Skin of body (tissue), 3 donors: ENCODE measurements at places on chromosomes 7 and 10. TPM values are rescaled to one million over a fixed set of nuclear protein-coding genes. Genes with fewer than 3 reads are reported as not detected.

- DNase-seq, result no peak
These were observed 174.7 kb upstream of the GRB10 start for GRCh38 chr7:50957431-50957830.

- DNase-seq, result no peak
These were observed 1.4 kb downstream of the PHYHIPL start for GRCh38 chr10:59177836-59178235.

GRCh38 chr10:71066600-71066999, 145.8 kb upstream of the UNC5B start:
- DNase-seq, result no peak

Gene NHLRC2
- 22.7 TPM for total RNA-seq

Gene GIMAP7
- 5.7 TPM for total RNA-seq

Gene GRID1
- 2.7 TPM for total RNA-seq
